ENCODE measurements at places on chromosomes 4 and X.

- DNase-seq = no peak
These were observed 1.4 kb downstream of the SMARCA5 start for GRCh38 chr4:143514901-143515300.

DNA sequence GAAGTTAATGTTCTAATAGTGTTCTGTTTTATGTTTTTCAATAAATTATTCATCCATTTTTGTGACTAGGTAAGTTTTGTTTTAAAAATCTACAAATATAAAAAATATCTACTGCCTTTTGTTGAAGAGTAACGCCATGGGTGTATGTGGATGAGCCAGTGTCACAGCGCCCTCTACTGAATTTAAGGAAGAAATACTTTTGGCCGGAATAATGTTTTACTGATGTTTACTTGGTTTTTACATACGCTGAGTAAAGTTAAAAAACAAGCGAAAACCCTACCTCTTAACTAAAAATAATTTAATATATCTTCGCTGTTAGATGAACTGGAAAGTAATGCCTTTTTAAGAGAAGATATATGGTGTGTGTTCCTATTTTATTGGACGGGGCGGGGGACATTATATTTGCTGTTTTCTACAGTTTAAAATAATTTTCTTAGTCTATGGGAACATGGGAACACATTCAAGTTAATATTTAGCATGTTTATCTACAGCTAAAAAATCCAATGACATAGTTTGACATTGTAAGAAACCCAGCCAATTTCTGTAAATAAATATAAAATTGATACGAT lies 86.1 kb downstream of the CPE start:
- DNase-seq = no peak

DNA sequence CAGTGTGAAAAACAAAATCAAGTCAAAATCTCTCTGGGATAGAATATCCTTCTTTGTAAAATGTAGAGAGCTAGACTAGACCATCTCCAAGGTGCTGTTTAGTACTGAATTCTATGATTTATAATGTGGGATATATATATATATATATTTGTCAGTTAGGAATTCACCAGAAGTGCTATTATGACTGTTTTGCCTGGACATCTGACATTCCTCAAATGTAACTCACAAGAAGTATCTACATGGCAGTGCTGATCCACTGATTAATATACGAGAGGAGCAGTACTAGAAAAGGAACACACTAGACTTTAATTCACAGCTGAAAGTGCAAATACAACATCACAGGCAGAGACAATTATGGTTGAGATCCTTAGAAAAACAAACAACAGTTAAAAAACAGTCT lies 208.9 kb downstream of the GBA3 start:
- no peak for DNase-seq

- no peak for DNase-seq
These were observed 24.3 kb downstream of the CXCL13 start for GRCh38 chr4:77629885-77630284.

GRCh38 chrX:42869659-42870476 lies 91.9 kb upstream of the PPP1R2C start:
- DNase-seq = no peak

DNA sequence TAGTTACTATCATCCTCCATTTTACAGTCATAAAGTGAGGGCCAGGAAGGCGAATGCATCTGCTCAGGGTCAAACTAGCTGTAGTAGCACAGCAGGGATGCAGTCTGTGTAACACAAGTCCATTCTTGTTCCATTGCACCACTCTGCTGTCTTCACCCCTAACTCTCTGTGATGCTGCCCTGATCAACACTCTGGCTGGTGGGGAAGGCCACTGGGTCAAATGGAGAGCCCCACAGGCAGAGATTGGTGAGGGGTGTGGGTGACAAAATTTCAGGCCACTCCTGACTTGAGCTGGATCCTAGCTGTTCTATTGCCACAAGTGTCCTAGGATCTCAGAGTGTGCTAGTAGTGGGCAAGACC lies 136.5 kb downstream of the PJA1 start:
- no peak for DNase-seq

- peak; percentile 8 for DNase-seq
These were observed 47.2 kb upstream of the LAS1L start for GRCh38 chrX:65581661-65582339.

DNA sequence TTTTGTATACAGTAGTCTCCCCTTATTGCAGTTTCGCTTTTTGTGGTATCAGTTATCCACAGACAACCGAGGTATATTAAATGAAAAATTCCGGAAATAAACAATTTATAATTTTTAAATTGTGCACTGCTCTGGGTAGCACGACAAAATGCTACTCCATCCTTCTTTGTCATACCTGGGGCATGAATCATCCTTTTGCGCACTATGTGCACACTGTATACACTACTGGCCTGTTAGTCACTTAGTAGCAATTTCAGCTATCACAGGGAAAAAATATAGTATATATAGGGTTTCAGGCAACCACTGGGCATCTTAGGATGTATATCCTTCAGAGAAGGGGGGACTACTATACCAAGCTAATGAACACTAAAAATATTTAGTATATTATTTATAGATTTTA lies 198.8 kb upstream of the FAT4 start:
- no peak for DNase-seq

GRCh38 chr4:143441678-143442077 lies 71.8 kb upstream of the SMARCA5 start:
- DNase-seq = no peak

DNA sequence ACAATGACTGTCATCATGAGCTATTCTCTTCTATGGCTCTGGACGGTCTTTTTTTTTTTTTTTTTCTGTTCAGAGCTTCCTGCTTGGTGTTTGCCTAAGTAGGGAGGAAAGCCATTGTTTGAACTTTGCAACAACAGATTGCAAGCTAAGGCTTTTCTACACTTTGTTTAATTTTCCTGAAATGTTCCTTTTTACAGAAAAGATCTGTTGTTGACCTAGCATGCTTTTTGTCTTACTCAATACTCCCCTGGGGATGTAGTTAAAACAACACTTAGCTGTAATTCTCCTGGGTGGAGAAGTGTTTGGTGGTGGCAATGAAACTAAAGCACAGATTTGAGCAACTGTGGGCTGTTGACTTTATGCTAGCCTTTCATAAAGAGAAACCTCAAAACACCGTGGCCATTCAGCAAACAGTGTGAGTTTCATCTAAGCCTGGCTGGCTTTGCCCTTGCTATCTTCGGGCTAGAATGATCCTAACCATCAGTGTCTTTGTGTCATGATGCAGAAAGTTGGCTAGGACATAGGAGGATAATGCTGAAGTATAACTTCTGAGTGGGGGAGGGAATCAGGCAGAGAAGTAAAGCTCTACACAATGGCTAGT lies 110.5 kb downstream of the ANXA3 start:
- no peak for DNase-seq

DNA sequence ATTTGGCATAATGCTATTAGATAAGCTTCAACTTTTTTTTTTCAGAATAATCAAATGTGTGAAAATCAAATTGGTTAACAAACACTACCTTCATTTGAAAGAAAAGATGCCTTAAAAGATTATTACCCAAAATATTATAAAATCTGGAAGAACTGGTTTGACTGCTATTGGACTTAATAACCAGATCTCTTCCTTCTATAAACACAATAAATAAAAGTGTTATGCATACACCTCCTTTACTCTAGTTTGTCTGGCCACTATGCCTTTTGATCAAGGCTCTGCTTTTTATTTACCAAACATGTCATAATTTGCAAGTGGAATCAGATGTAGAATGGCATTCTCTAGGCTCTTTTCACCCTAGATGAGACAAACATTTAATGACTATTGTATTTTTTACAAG lies 897.3 kb upstream of the EPHA5 start:
- no peak for DNase-seq

DNA sequence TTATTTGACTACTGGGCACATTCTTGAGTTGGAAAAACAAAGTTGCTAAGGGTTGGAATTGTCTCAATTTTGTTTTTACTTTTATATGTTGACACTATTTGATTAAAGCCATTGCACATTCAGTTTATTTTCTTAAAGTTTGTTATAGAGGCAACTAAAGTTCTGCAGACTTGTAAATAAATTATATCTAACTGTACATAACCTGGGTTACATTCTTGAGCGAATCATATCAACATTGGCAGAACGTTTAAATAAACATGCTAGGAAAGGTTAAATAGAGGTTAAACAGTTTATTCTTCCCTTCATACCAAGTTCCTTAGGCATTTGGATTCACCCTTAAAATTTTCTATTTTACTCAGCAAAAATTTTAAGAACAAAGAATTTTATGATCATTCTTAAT lies 74.5 kb downstream of the UCHL1 start:
- DNase-seq = no peak

- DNase-seq = no peak
These were observed 11.1 kb downstream of the SLC25A43 start for GRCh38 chrX:119410027-119410819.

All from activated CD4-positive, CD25-positive, alpha-beta regulatory T cell (primary cell).